Activated CD4-positive, CD25-positive, alpha-beta regulatory T cell (primary cell): ENCODE measurements at places on chromosomes 3 and 15.

DNA sequence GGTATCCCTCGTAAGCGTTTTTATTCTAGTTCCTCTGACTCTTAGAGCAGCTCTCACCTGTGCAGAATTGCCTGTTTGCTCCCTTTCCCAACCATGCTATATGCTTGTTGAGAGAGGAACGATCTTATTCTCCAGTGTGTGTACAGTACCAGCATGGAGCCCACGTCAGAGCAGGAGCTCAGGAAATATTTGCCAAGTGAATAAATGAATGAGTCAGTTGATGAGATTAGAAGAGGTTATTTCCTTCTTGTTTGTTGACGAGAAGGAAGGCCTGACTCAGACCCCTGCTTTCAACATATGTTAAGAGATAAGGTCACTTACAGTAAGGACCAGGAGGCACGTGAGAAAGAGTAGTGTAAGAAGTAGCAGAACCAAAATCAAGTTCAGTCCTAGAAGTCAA is 106.3 kb upstream of the ABHD17C start:
- DNase-seq = no peak

GRCh38 chr3:31289584-31289983 is 243.1 kb upstream of the STT3B start:
- DNase-seq = no peak

DNA sequence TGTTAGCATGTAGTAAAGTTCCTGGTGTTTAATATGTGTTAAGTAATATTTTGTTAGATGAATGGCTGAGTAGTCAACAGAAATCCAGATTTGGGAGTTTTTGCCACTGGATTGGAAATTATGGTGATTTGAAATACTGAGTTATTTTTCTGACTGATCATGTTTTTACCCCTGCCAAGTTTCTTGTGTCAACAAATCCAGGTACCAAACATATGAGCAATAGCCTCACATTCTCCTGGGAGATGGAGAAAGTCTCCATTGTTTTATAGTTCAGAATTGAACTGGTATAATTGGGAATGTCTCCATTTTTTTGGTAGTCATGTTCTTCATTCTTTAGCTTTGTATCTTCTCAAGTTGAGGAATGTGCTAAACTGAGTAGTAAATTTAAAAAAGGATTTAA is 767.2 kb upstream of the LMCD1 start:
- no peak for DNase-seq

DNA sequence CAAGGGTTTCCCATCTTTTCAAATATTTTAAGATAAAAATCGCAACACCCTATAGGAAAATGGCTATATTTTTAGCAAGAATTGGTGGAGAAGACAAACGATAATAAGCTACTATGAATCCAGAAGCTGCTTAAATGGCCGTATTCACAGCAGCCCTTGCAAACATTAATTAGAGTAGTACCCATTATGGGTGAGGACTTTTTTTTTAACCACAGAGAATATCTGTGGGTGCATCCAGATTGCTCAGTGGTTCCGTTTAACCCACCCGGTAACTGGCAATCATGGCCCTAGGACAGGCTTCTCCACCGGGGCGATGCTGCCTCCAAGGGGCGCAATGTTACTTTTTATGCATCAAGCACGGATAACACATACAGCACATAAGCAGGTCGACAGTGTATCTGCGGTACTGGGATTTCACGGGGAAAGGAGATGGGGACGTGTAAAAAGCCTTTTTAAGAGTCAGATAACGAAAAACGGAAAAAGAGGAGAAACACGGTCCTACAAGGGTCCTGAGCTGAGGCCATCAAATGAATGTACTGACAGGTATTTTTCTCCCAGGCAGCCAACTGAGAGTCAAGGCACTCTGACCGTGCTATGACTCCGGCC is 968 bp upstream of the TMEM266 start:
- no peak for DNase-seq

DNA sequence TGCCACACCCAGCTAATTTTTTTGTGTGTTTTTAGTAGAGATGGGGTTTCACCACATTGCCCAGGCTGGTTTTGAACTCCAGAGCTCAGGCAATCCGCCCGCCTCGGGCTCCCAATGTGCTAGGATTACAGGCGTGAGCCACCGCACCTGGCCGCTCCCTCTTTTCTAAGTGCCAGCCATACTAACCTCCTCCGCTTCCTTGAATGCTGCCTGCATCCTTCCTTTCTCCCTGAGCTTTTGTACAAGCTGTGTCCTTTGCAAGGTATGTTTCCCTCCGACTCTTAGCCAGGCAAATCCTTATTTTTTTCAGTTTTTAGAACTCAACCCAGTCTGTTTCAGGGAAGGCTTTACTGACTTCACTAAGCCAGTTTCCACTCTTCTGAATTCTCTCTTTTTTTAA is 60.6 kb downstream of the NR1D2 start:
- DNase-seq = no peak

- DNase-seq = no peak
Observed at GRCh38 chr3:71554649-71555048, 28.9 kb downstream of the FOXP1 start.

GRCh38 chr3:88211096-88211890 is 61.5 kb downstream of the C3orf38 start:
- DNase-seq = no peak

- no peak for DNase-seq
Observed at GRCh38 chr3:138747225-138747624, 87.5 kb downstream of the PIK3CB start.

GRCh38 chr3:184466413-184466960 is 86.6 kb downstream of the CHRD start:
- no peak for DNase-seq

GRCh38 chr3:98985431-98985830 is 83.9 kb upstream of the DCBLD2 start:
- DNase-seq = no peak

DNA sequence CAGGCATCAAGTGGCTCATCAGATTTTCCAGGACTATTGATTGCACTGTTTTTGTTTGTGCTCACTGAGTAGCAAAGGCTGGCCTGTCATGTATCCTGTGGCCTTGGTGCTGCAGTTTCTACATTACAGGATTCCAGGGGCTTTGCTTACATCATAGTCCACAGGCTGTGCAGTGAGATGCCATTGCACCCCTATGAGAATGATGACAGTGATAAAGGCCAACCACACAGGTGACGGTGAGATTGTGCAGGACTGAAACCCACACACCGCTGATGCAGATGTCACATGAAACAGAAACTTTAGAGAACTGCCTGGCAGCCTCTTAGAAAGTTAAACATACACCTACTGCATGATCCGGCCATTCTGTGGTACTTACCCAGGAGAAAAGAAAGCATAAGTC is 195.0 kb upstream of the UBE3A start:
- DNase-seq = no peak

- DNase-seq = no peak
Observed at GRCh38 chr3:194851254-194851653, 165.6 kb downstream of the FAM43A start.

DNA sequence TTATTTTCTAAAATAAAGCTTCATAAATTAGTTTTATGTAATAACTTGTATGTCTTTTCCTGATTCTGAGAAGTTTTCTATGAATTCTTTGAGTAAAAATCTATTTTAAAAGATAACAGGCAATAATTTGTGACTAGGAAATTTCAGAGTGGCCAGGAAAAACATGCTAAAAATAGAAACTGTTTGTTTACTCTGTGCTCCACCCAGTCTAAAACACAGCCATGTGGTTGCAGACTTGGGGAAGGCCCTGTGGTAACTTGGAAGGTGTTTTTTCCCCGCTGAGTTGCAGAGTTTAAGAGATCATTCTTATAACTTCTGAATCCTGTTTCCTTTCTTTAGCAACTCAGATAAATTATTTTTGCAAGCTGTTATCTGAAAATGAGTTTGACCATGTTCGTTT is 21.9 kb downstream of the PLCL2 start:
- DNase-seq = no peak

DNA sequence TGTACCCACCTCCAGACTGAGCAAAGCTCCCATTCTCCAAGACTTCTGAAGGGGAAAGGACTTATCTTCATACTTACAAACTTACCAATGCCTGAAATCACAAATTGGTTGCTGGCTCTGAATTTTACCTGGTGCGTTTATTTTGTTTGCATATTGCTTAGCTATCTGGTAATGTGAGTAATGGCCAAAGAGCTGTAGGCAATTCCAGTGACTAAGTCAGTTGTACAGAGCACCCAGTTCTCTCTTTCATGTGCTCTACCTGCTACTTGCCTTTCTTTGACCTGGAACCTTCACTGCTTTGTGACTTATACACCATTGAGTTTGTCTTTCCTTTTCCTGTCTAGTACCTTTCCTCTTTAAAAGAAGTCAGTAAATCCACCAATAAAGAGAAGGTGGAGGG is 755.9 kb upstream of the LMCD1 start:
- no peak for DNase-seq

GRCh38 chr3:188533172-188533571 is 379.2 kb downstream of the LPP start:
- DNase-seq = no peak
